ENCODE measurements at places on chromosomes 7 and 10. TPM values are rescaled to one million over a fixed set of nuclear protein-coding genes. Genes with fewer than 3 reads are reported as not detected.

DNA sequence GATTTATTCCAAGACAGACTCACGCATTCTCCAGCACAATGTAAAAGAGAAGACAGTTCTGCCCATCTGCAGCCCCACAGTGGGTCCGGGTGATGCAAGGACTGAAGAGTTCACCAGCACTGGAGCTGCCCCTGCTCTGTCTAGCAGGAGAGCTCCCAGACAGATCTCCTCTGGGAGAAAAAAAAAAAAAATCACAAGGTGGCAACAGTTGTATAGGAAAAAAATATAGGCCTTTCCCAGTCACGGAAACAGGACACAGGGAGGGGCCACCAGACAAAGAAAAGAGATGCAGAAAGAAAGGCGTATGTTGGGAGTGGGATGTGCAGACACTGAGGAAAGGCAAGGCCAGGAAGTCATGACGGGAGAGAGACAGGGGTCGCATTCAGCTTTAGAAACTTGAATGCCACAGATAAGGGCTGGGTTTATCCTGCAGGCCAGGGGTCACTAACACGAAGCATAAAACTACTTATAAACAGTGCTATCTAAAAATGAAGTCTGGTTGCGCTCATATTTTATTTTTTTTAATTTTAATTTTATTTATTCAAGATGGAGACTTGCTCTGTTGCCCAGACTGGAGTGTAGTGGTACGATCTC, 54.1 kb downstream of the FAM171A1 start:
- no peak for DNase-seq

- no peak for DNase-seq
Measured at GRCh38 chr7:106901828-106902441, 36.9 kb downstream of the PIK3CG start.

The CHN2 gene
- 0.78 TPM for total RNA-seq

DNA sequence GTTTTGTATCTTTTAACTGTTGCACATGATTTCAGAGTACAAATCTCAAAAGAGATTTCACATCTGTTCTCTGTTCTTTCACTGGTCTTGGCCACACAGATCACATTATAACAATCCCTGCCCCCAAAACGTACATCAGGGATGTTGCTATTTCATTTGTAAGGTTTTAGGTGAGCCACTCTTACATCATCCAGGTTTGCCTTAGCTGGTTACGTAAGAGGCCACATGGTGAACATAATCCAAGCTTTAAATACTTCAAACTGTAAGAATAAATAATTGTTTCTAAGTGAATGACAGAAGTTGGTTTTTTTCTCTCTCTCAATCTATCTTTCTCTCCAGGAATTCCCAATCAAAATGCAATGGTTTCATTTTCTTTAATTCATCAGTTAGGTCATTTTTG, 245.9 kb upstream of the HGF start:
- DNase-seq, result no peak

- no peak for DNase-seq
Measured at GRCh38 chr10:71078454-71079145, 133.8 kb upstream of the UNC5B start.

- no peak for DNase-seq
Measured at GRCh38 chr10:123999261-123999660, 94.1 kb downstream of the CHST15 start.

- no peak for DNase-seq
Measured at GRCh38 chr7:52928591-52928990, 106.8 kb upstream of the POM121L12 start.

DNA sequence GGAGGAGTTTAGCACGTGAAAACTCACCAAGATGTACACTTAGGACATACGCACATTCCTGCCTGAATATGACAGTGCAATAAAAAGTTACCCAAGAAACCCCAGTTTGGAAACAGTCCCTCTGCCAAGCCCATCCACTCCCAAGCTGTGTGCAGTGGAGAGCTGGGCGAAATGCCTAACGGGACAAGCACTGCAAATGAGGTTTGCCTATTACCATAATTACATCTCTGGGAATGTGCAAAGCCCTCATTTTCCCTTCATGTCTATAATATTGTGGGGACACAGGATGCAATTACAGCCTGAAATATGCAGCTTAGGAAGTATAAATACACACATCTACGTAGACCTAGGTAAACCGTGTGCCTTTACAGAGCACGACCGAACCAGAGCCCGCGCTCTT, 117.5 kb downstream of the PLXNA4 start:
- no peak for DNase-seq

DNA sequence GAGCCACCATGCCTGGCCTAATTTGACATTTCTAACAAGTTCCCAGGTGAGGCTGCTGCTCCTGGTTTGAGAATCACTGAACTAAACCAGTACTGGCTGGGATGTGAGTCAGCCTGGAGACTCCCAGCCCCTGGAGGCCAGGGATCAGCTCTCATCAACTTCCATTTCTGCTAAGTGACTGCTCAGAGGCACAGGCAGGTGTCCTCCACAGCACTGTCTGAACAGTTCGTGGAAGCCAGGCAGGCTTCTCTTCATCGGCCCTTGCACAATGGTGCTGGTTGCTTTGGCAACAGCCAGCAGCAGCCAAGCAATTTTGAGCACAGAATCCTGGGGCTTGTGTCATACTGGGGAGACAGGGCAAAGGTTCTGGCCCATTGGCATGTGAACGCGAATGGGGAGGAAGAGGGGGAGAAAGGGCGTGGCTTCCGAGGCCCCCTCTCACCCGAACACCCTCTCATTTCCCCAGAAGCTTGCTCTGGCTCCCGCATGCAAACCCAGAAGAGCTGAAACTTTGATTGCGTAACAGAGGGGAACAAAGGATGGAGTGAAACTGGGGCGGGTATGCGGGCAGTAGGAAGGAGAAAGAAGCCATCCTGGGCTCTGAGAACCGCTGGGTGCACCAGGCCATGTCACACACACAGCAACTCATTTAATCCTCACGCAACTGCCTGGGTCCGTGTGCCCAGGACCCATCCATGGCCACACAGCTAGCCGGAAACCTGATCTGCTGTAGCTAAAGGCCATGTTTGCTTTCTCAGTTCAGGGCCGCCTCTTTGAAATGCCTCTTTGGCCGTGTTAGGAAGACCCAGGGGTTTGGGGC, 9.0 kb upstream of the POR start:
- no peak for DNase-seq

GRCh38 chr10:128540128-128540762, 414.0 kb upstream of the MKI67 start:
- DNase-seq, result no peak

GRCh38 chr10:106189292-106189691, 975.2 kb downstream of the SORCS1 start:
- no peak for DNase-seq

DNA sequence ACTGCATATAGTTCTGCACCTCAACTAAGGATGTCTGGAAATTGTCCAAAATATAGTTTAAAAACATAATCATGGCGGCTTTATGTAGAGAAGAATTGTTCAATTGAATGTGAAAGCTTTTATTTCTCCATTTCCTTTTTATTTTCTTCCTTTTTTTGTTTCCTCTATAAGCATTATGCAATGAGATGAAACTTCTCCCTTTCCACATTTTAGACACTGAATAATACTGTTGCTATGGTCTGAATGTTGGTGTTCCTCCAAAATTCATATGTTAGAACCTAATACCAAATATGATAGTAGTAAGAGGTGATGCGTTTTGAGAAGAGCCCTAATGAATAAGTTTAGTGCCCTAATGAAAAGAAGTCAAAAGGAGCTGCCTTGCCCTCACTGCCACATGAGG, 175.0 kb downstream of the RNLS start:
- DNase-seq, result no peak

The OPN1SW gene
- total RNA-seq, result not detected

DNA sequence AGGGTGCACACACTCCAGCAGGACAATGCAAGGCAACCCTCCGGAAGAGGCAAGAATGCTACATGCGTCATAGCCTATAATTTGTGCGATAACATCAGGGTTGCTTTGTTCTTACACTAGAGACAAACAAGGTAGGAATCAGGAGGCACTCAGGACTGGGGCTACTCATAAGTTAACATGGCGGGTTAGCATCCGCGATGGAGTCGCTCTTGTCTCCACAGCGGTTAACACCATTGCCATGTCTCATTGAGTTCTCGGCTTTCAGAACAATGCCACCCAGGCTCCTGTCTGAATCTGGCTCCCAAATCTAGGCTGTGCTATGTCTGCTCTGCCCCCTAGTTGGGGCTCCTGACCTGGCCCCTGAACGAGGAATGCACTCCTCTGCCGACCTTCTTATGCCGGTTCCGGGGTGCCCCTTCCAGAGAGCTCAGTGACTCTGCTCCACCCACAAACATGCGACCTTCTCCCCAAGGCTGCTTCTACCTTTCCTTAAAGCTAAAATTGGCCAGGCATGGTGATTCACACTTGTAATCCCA, 24.9 kb upstream of the SLF2 start:
- DNase-seq, result no peak

- no peak for DNase-seq
Measured at GRCh38 chr10:14751014-14751896, 23.4 kb downstream of the FAM107B start.

The NPC1L1 gene
- total RNA-seq, result not detected

The NKX1-2 gene
- not detected for total RNA-seq

The HTR5A gene
- total RNA-seq, result not detected

- DNase-seq, result no peak
Measured at GRCh38 chr10:103479135-103479534, at the start of gene CALHM3. Gene CALHM3, minus strand, starts transcription at chr10:103479240. Its CDS starts 208 bp downstream, at chr10:103479032.

The FAM25C gene
- not detected for total RNA-seq

- DNase-seq, result no peak
Measured at GRCh38 chr10:68899186-68899745, 1.8 kb upstream of the DDX50 start.

The ARL3 gene
- 6.4 TPM for total RNA-seq

Measured in pulmonary artery endothelial cell (primary cell).